ENCODE measurements at places on chromosomes 12 and 14.

DNA sequence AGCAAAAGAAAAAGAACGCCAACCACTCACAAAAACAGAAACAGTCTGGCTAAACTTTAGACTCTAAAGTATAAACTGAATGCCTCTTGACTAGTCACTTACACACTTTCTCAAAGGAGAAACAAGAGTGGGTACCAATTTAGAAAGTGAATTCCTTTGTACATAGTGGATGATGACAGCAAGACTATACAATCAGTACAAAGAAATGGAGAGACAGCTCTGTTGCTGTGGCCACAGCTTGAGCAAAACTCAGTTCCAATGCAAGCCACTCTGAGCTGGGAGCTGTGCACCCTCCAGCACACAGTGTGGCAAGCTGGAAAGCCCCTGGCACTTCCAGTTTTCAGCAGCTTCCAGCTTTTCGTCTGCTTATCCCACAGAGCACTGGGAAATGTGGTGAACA is 21.7 kb downstream of the NT5DC3 start:
- no peak for DNase-seq

- no peak for DNase-seq
These were observed 24.8 kb downstream of the EPYC start for GRCh38 chr12:90979951-90980350.

- no peak for DNase-seq
These were observed 235.0 kb downstream of the ATP23 start for GRCh38 chr12:58176296-58176869.

GRCh38 chr14:75561013-75561432 is 17.4 kb upstream of the FLVCR2 start:
- DNase-seq, result no peak

DNA sequence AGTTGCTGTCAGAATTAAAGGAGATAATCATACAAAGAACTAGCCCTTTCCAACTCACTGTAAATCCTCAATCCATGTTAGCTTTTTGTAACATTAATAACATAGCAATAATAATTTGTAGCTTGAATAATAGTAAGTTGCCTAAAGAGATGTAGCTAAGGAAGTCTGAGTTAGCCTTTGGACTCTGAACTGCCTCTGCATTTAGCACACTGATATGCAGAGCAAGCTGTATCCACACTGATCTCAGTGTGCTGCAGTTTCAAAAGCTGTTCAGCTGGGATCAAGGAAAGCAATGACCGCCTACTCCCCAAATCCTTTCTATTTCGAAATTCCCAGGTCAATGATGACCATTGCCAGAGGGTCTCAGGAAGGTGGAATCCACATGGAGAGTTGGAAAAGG is 99.3 kb upstream of the IFNG-AS1 start:
- no peak for DNase-seq

DNA sequence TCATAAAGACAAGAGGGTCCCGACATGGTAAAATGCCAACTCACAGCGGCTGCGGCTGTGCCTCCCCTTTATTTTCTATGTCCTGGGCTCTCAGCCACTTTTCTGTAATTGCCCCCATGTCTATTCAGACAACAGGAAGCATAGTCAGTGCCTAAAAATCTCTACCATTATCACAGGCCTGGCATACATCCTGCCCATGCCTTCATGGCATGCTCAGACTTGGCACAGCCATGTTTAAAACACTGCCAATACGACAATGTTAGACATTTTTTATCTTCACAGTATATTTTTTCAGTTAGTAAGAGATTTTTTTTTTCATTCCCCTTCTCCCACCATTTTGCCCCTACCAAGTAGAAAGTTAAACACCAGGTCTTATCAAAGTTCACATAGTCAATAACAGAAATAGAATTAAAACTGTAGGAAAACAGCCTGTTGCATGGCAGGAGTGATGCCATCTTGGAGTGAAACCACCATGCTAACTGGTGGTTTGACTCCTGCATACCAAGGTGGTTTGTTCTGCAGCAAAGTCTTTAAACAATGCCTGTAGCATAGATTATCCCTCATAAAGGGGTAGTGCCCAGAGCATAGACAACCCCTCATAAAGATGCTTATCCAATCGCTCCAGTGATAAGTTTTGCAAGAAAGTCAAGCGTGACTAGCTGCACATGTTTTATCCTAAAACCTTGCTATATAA is 18.9 kb upstream of the CERS5 start:
- no peak for DNase-seq

GRCh38 chr12:5889381-5890047 is 55.5 kb downstream of the ANO2 start:
- no peak for DNase-seq

DNA sequence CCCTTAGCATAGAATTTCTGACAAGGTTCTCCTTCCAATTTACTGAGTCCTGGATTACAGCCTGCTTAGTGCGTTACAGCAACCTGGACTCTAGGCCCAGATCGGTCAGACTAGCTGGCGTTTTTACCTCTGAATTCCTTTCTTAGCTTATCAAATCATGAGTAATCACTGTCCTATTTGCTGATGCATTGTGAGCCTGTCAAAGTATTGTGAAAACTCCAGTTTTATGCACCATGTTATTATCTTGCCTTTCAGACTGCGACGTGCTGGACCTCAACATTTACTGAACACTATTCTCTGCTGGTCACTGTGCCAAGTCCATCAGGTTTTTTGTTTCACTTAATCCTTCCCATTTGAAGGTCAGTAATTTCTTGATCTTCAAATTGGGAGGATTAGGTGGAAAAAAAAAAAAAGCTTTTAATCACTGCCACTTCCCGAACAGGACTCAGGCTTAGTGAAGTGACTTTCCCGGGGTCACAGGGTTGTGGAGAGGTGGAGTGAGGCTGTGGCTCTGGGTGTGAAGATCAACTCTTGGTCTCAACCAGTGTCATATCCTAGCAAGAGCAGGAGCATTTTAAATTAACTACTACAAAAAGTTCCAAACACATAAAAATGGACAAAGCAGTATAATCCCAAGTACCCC is 31.2 kb downstream of the FBXO21 start:
- DNase-seq, result no peak

GRCh38 chr14:27372771-27373170 is 774.9 kb upstream of the NOVA1 start:
- DNase-seq, result no peak

DNA sequence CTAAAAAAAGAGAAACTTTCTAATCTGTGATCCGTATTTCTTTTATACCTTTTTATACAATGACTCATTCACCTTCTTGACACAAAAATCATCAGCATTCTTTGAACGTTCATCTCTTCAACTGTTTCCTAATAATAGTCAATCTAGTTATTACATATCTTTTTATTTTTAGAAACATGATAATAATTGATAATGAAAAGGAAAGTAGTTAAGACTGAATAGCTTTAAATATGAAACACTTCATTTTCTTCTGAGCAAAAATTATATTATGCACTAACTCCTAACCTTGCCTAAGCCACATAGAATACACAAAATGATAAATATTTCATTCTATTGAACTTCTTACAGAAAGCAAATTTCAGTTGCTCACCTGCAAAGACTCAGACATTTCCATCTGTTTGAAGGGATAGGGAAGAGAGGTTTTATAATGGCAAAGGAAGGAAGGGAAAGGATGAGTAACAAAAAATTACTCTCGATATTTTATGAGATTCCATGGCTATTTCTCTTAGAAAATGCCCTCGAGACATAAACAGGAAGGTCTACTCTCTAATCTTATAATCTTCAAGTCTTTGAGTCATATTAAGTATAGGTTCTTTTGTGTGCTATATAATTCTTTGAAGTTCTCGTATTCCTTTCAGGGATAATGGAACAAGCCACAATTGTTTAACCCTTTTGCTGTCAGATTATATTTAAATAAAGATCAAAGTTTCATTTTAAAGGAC is 7.5 kb upstream of the KLHL42 start:
- DNase-seq, result no peak

DNA sequence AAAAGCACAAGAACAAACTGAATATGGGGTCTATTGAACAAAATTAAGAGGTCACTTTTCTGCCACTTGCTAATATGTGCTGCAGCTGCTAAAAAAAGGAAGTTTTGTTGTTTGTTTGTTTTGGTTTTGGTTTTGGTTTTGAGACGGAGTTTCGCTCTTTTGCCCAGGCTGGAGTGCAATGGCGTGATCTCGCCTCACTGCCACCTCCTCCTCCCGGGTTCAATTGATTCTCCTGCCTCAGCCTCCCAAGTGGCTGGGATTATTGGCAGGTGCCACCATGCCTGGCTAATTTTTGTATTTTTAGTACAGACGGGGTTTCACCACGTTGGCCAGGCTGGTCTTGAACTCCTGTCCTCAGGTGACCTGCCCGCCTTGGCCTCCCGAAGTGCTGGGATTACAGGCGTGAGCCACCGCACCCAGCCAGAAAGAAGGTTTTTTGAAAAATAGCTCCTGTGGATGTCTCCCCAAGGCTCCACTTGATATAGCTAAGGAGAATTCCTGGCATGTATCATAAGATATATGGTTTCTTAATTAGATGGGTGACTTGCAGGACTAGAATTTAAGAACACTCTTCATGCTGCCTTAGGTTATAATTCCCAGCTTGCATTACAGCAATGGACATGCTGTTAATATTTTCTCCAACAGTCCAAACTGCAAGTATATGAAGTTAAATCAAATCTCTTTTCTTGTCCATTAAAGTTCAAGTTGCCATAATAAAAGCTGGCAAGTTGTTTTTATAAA is 237.6 kb upstream of the AMIGO2 start:
- no peak for DNase-seq

GRCh38 chr12:6843118-6843902 is 2.6 kb downstream of the GNB3 start:
- DNase-seq, result no peak

- no peak for DNase-seq
These were observed 294.5 kb downstream of the GALC start for GRCh38 chr14:87698481-87698880.

DNA sequence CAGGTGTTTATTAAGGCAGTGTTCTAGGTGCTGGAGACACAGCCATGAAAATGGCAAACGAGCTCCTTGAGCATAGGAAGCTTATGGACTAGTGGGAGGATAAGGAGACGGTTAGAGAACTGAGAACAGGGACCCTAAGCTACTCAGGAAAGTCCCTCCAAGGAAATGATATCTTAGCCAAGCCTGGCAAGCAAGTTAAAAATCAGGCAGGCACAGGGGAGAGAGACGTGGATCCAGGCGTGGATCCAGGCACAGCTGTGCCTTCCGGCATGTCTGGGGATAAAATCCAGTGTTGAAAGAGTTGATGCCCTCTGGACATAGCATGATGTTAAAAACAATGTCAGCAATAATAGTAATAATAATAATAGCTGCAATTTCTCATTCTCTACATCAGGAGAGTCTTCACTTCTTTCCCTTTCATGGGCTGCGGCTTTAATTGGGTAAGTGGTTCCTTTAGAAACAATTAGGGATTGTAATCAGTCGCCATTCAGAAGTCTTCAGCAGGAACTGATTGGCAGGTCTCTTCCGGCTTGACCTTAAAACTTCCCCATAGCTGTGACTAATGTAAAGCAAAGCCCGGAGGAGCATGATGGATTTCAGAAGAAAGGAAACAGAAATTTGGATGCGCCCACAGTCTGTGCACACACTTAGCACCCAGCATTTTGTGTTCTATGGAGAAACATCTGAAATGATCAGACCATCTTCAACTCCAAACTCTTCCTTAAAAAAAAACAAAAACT is 230.2 kb downstream of the SLC41A2 start:
- DNase-seq, result no peak

- no peak for DNase-seq
These were observed 162.0 kb upstream of the TMCC3 start for GRCh38 chr12:94812345-94812744.

DNA sequence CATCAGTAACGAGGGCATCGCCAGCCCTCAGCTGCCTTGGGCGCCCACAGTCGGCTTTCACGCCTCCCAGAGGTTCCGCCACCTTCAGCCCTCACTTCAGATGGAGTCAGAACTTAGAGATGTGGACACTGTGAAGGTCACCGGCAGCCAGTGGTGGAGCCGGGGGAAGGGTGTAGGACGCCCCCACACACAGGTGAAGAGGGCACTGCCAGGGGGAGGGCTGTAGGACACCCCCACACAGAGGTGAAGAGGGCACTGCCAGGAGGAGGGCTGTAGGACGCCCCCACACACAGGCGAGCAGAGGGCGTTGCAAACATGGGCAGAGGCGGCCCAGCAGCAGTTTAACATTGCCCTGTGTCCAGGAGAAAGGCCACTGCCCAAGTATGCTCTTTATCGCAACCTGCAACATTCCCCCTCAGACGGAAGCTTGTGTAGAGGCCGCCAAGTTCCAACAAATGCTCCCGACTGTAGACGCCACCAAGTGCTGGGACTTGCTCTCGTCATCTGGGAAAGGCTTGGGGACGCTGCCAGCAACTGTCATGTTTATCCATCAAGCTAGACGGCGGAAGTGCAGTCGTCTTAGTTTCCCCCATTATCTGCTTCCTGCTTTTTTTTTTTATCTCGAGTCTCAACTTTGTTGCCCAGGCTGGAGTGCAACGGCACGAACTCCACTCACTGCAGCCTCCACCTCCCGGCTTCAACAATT is 4.9 kb upstream of the ANKLE2 start:
- DNase-seq, result no peak

- no peak for DNase-seq
These were observed 62.2 kb downstream of the BMP4 start for GRCh38 chr14:53894456-53894855.

GRCh38 chr14:76063327-76063726 is 77.8 kb downstream of the IFT43 start:
- DNase-seq, result no peak

DNA sequence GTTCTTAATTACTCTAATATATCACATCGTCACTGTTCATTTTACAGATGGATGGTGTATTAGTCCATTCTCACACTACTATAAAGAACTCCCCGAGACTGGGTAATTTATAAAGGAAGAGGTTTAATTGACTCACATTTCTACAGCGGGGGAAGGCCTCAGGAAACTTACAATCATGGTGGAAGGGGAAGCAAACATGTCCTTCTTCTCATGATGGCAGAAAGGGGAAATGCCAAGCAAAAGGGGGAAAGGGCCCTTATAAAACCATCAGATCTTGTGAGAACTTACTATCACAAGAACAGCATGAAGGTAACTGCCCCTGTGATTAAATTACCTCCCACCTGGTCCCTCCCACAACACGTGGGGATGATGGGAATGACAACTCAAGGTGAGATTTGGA is 6.5 kb downstream of the TMBIM4 start:
- DNase-seq, result no peak

DNA sequence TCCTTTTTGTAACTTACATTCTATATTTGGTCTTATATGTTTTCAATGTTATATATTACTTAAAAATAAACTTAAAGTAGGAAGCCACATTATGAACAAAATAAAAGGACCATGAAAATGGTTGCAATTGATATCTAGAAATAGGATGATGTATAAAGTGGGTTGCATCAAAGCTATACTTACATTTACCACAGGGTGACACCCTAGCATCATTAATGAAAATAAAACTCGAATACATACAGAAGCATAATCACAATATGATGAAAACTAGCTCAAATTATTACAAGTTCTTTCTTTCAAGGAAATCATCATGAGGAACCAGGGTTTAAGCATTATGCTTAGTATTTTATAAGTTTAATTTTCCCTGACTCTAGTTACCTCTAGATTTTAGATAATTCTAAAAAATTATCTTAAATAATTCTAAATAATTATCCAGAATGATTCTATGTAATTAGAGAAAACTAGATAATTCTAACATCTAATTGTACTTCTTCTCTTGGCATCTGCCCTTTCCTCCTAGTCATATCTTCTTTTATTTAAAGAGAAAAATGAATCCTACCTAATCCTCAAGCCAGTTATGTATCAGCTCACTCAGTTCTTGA is 31.2 kb downstream of the TAS2R7 start:
- no peak for DNase-seq

Data from stimulated activated CD4-positive, alpha-beta T cell treated with anti-CD3 and anti-CD28 coated beads, Interleukin-1b, Interleukin-23, amount 100 ng/mL, for 1 hour (primary cell).